Vagina (tissue), 2 donors: ENCODE measurements at places on chromosomes 12 and 14. TPM values are rescaled to one million over a fixed set of nuclear protein-coding genes. Genes with fewer than 3 reads are reported as not detected.

DNA sequence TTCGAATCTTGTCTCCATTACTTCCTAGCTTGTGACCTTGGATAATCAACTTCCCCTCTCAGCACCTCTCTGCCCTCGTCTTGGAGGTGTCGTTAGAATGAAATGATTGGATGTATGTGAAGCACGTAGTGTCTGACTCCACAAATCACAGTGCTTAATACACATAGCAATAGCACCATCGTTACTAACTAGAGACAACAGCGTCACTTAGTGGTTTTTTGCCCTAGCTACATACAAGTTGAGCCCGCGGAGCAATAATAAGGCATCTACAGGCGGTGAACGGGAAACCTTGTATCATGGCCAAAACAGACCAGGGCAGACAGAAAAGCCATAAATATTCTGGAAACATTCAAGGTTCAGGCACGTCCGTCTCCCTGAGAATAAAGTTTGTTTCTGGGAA, 154.9 kb downstream of the ASCL4 start:
- no peak overlapping the region for H3K4me3 ChIP-seq
- no peak for DNase-seq
- H3K27me3 ChIP-seq: no peaks in the 10 kb centered on the region

DNA sequence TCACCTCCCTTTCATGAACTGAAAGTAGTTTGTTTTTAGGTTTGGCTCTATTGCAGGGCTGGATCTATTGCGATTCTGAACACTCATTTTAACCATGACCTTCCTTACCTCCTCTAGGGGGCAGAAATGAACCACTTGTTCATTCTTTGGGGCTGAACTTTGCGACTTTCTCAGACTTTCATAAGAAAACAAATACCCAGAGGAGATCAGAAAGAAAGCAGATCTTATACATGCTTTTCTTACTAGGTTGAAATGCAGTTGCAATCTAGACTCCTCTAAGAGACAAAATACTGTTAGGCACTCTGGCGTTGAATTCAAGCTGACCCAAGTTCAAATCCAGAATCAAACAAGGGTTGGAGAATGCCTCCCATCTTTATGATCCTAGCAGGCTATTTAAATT, 32.6 kb upstream of the PLEKHG3 start:
- no peak for DNase-seq
- H3K4me1 ChIP-seq: peaks cover 6% of the 10 kb centered on the region
- H3K27ac ChIP-seq: no peak overlapping the region
- H3K4me3 ChIP-seq: no peak overlapping the region

GRCh38 chr12:19946550-19946949, 421.8 kb upstream of the PDE3A start:
- H3K36me3 ChIP-seq: no peaks in the 10 kb centered on the region
- no peak overlapping the region for H3K4me3 ChIP-seq
- no peaks in the 10 kb centered on the region for H3K27me3 ChIP-seq

GRCh38 chr12:72679147-72679757, 407.1 kb downstream of the TRHDE start:
- H3K4me1 ChIP-seq: no peaks in the 10 kb centered on the region
- H3K27me3 ChIP-seq: no peaks in the 10 kb centered on the region
- no peaks in the 10 kb centered on the region for H3K36me3 ChIP-seq
- H3K27ac ChIP-seq: no peak overlapping the region
- no peak for DNase-seq
- H3K4me3 ChIP-seq: no peak overlapping the region

- H3K4me1 ChIP-seq: peaks cover 13% of the 10 kb centered on the region
- H3K27me3 ChIP-seq: no peaks in the 10 kb centered on the region
- no peaks in the 10 kb centered on the region for H3K36me3 ChIP-seq
Observed at GRCh38 chr12:18749386-18749957, 11.6 kb downstream of the CAPZA3 start.

DNA sequence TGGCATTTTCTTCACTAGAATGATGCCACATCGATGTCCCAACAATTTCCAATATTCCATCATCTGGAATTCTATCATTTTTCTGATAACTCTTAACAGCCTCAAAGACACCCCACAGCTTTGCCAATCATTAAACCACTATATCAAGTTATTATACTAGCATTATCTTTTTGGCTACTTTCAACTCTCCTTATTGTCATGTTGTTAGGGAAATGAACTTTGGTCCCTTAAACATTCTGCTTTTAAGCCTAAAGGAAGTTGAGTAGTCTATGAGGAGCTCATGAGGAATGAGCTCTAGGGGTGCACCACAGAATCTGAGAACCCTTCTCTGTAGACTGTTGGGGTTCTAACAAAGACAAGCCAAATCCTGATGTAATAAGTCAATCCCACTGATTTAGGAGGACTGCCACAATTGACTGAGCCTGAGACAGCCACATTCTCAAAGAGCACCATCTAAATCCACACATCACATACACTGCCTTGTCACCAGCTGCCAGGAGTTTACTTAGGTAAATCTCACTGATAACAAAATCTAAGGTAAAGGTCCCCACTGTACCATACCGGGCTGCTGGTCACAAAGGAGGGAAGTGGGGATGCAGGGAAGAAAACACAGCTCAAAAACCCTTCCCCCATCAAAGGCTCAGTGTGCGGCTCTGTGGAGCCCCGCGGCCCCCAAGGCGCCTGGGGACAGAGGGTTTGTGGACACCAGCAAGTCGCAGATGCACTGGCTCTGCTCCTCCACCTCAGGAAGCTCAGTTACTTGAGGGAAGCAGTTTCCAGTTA, 58.2 kb downstream of the SETD3 start:
- no peak overlapping the region for H3K27ac ChIP-seq
- DNase-seq: no peak
- no peaks in the 10 kb centered on the region for H3K36me3 ChIP-seq
- no peaks in the 10 kb centered on the region for H3K27me3 ChIP-seq

XRCC3 gene
- 6.9 TPM for total RNA-seq

SPX gene
- total RNA-seq: not detected

FBXL14 gene
- total RNA-seq: 15.2 TPM

GRCh38 chr14:73771848-73772638, 57.9 kb upstream of the PNMA1 start:
- H3K4me1 ChIP-seq: peaks cover 88% of the 10 kb centered on the region
- no peaks in the 10 kb centered on the region for H3K36me3 ChIP-seq
- peak overlapping the region; percentile 52 for H3K27ac ChIP-seq
- DNase-seq: no peak

PTPRR gene
- 0.98 TPM for total RNA-seq

MYO1H gene
- not detected for total RNA-seq

PTHLH gene
- total RNA-seq: 7.9 TPM

DNA sequence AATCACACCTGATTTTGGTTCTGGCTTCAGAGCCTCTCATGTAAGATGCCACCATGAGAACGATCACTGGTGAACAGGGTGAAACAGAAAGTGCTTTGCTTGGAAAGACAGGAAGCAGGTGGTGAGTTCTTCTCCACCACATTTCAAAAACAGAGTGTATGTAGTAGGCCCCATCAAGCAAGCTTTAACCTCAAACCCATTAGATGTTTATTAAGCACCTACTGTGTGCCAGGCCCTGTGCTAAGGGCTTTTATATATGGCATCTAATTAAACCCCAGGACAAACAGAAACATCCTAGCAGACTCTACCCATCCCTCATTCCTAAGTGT, 47.8 kb upstream of the MED13L start:
- H3K36me3 ChIP-seq: no peaks in the 10 kb centered on the region
- peaks cover 12% of the 10 kb centered on the region for H3K4me1 ChIP-seq
- DNase-seq: no peak
- H3K4me3 ChIP-seq: no peak overlapping the region
- no peak overlapping the region for H3K27ac ChIP-seq

DNA sequence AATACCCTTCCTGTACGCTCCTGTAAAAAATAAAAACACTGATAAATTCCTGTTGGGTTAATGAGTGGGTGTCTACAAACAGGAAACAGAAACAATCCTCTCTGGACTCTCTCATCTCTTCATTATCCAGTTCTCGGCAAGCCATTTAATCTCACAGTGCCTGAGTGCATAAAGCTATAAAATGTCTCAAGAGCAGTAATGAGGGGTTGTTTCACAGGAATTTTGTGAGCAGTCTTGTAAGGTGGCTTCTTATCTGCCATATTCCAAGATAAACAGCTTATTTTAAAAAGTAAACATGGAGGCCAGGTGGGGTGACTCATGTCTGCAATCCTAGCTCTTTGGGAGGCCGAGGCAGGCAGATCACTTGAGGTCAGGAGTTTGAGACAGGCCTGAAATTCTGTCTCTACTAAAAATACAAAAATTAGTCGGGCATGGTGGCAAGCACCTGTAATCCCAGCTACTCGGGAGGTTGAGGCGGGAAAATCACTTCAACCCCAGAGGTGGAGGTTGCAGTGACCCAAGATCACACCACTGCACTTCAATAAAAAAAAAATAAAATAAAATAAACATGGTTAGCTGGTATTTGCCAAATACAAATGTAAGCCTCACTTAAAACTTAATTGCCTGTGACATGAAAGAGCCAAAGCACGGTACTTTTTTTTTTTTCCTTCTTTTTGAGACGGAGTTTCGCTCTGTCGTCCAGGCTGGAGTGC, 54.0 kb downstream of the CLIP1 start:
- no peak for DNase-seq
- H3K4me1 ChIP-seq: peaks cover 40% of the 10 kb centered on the region
- peak overlapping the region; percentile 72 for H3K27ac ChIP-seq
- no peaks in the 10 kb centered on the region for H3K36me3 ChIP-seq
